Sciatic nerve (tissue), 2 donors: ENCODE measurements at places on chromosomes 6 and 20. TPM values are rescaled to one million over a fixed set of nuclear protein-coding genes. Genes with fewer than 3 reads are reported as not detected.

SLC22A1 gene
- 1.1 TPM for total RNA-seq

HIVEP1 gene
- total RNA-seq, result 48.6 TPM

DNA sequence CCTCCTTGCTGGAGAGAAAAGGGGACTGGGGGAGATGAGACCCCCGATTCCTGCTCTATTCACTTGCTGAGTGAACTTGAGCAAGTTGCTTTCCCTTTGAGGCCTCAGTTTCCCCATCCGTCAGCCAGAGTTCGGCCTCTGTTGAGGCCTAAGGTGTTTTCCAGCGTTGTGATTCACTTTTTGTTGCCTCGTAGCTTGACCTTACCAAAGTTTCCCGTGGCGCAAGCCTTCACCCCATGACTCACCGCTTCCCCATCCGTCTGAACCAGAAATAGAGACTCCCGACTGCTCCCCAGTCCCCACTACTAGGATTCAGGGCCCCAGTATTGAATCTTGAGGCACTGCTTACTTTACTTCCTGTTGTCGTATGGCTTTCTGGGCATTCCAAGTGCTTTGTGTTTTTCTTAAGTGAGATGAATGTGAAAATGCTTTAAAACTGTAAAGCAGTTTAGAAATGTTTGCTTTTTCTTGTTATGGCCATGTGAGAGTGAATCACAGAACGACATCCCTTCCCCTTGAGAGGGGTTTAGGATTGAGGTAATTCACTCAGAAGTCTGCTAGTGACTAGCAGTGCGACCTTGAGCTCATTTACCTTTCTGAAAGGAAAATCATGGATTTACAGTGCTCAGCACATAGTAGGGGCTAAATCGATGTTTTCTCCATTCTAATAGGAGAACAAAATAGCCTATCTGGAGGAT, 1.2 kb downstream of the CHMP4B start:
- peak; percentile 75 for DNase-seq

DNA sequence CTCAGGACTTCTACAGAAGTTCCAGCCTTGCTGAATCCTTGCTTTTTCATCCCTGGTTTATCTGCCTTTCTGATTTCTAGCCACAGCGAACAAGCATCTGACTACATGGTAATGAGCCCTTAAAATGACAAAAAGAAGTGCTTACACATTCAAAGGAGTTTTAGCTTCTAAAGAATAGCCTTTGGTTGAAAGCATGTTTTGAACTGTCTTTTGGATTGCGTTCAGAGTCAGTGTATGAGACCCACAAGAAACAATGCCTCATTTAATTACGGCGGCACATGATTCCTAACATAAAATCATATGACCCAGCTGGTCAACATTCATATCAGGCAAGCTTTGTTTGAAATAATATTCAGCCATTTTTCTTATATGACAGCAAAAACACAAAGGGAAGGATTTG, 784.2 kb downstream of the KIF16B start:
- no peak for DNase-seq

ECHDC1 gene
- total RNA-seq, result 62.0 TPM

UNC5CL gene
- total RNA-seq, result 1.6 TPM

SPDEF gene
- total RNA-seq, result not detected

- no peak for DNase-seq
Measured at GRCh38 chr20:21272279-21272678, 30.9 kb upstream of the XRN2 start.

GRCh38 chr6:134316733-134317431, 1.0 kb downstream of the SGK1 start:
- no peak for DNase-seq

DNA sequence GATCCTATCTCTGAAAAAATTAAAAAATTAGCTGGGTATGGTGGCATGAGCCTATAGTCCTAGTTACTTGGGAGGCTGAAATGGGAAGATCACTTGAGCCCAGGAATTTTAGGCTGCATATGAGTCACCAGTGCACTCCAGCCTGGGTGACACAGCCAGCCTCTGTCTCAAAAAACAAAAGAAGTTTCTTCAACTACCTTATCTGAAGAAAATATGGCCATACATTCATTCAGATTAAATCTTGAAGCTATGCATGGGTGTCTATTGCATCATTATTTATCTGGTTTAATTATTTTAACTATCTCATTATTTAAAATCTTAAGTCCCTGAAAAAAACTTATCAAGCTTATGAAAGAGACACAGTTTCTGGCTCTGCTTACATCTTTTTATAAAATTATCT, 204.1 kb downstream of the SIM1 start:
- DNase-seq, result no peak

DNA sequence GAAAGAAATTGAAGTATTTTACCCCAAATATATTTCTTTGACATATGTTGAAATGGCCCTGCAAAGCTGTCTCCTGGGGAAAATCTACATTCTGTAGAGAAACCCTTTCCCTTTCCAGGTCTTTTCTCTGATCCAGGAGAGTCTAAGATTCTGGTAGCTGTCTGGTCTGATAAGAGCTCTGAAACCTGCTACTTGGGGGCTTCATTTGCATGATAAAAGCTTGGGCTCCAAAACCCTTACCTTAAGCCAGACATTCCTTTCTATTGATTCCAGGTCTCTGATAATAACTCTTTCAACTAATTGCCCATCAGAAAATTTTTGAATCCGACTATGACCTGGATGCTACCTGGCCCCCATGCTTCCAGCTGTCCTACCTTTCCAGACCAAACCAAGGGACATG, 169.2 kb upstream of the C6orf118 start:
- DNase-seq, result no peak

- DNase-seq, result no peak
Measured at GRCh38 chr6:14573703-14574290, 456.2 kb downstream of the CD83 start.

GRCh38 chr20:4810426-4811019, 88.8 kb downstream of the PRND start:
- DNase-seq, result no peak

DNA sequence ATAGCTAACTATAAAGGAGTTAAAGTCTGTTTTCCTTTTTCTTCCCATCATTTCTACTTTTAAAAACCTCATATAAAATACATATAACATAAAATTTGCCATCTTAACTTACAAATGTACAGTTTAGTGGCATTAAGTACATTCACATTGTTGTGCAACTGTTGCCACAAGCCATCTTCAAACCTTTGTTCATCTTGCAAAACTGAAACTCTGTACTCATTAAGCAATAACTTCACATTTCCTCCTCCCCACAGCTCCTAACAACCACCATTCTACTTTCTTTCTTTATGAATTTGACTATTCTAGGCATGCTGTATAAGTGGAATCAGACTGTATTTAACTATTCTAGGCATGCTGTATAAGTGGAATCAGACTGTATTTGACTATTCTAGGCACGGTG, 4.5 kb downstream of the CCDC170 start:
- DNase-seq, result no peak

SAMD10 gene
- total RNA-seq, result 2.9 TPM

BPIFA1 gene
- total RNA-seq, result not detected

OR2B6 gene
- not detected for total RNA-seq

DNA sequence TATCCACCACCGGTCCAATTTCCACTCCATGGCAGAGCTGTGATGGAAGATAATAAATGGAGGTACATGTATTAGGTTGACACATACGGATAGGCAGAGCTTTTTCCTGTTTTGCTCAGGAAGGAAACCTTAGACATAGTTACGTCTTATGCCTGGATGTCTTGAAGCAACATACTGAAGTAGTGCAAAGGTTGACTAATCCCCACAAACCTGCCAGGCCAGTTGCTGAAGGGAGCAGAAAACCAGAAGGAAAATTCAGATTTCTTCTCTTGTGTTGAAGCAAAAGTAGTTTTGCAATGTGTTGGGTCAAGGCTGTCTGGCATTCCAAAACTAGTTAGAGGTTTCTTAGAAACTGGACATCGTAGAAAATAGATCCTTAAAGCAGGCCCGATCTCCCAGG, 68.7 kb downstream of the PHACTR1 start:
- DNase-seq, result no peak

GRCh38 chr6:83908813-83909212, 49.3 kb downstream of the CYB5R4 start:
- DNase-seq, result no peak
